SJSA1 (cell line): ENCODE measurements at places on chromosomes 3 and 15. TPM values are rescaled to one million over a fixed set of nuclear protein-coding genes. Genes with fewer than 3 reads are reported as not detected.

- no peak for DNase-seq
Observed at GRCh38 chr15:60387321-60387720, 10.5 kb downstream of the ANXA2 start.

DNA sequence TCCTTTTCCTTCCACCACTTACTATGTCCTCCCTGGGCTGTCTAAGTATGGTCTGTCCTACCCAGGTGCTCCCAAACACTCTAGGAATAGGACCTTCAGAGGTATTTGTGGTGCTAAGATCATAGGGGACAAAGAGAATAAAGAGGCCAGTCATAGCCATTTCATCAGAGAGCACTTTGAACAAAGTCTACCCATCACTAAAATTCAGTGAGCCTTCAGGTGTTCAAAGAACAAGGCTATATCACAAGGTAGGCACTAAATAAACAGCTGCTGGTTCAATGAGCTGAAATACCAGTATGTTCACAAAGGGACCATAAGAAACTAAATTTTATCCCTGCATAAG lies 38.8 kb downstream of the NBEAL2 start:
- no peak for DNase-seq

- no peak for DNase-seq
Observed at GRCh38 chr3:171346582-171347300, 113.5 kb downstream of the TNIK start.

The GOLGA6L26 gene
- total RNA-seq = not detected in 2 replicates

The FRMD4B gene
- 1.3 and 13.7 TPM in 2 replicates for total RNA-seq

The CCR8 gene
- not detected in 2 replicates for total RNA-seq
